ENCODE measurements at places on chromosomes 11 and 22. TPM values are rescaled to one million over a fixed set of nuclear protein-coding genes. Genes with fewer than 3 reads are reported as not detected.

The DGCR6 gene
- 1.0 TPM for total RNA-seq

The HOATZ gene
- total RNA-seq, result not detected

- peak; percentile 78 for DNase-seq
Measured at GRCh38 chr11:65777821-65778361, 2.9 kb downstream of the AP5B1 start.

The PAX6 gene
- not detected for total RNA-seq

DNA sequence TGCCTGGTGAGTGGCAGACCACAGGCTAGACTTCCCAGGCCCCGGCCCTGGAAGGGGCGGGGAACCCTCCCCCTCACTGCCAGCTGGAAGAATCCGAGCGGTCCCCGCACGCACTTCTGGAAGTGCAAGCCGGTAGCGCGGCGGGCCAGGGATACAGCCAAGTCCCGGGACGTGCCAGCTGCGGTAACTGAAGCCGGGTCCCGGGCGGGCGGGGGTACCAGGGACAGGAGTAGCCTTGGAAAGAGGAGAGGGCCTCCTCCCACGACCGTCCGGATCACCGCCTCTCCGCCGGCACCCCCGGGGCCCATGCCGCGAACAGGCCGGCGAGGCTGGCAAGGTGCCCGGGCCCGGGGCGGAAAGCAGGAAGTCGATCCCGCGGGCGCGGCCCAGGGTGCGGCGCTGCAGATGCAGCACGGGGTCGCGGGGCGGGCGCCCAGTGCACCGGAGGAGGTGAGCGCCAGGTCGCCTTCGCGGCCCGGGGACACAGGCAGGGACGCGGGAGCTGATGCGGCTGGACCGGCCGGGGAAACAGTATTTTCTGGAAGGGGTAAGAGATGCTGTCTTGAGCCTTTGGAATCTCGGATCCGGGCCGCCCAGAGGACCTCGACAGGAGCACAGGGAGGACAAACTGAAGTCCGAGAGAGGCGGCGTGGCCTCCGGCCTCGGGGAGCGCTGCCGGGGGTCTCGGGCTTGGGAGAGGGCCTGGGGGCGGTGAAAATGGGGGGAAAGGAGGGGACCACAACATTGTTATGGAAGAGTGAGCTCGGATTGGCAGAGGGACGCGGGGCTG, 783 bp upstream of the SLC35C1 start:
- peak; percentile 95 for DNase-seq

The SCN3B gene
- 1.6 TPM for total RNA-seq

The FADD gene
- total RNA-seq, result 25.1 TPM

The FAT3 gene
- total RNA-seq, result 0.39 TPM

DNA sequence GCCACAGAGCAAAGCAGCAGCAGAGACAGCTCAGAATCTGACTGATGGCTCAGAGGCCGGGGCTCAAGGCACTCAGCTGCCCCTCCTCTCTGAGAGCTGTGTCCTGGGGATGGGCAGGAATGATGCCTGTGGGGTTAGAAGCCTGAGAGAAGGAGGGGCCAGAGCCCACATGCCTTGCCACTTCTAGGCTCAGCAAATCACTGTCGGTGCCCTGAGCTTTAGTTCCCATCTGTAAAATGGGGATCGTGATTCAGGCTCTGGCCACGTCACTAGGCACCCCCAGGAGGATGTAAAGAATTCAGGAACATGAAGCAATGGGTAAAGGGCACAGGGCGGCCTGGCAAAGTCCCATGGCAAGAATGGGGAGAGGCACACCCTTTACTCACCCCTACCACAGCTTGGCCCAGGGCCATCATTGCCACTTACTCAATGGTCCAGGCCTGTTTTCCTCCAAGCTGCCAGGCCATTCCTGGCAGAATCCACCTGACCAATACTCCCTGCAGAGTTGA, 3.4 kb upstream of the CDC42EP2 start:
- no peak for DNase-seq

DNA sequence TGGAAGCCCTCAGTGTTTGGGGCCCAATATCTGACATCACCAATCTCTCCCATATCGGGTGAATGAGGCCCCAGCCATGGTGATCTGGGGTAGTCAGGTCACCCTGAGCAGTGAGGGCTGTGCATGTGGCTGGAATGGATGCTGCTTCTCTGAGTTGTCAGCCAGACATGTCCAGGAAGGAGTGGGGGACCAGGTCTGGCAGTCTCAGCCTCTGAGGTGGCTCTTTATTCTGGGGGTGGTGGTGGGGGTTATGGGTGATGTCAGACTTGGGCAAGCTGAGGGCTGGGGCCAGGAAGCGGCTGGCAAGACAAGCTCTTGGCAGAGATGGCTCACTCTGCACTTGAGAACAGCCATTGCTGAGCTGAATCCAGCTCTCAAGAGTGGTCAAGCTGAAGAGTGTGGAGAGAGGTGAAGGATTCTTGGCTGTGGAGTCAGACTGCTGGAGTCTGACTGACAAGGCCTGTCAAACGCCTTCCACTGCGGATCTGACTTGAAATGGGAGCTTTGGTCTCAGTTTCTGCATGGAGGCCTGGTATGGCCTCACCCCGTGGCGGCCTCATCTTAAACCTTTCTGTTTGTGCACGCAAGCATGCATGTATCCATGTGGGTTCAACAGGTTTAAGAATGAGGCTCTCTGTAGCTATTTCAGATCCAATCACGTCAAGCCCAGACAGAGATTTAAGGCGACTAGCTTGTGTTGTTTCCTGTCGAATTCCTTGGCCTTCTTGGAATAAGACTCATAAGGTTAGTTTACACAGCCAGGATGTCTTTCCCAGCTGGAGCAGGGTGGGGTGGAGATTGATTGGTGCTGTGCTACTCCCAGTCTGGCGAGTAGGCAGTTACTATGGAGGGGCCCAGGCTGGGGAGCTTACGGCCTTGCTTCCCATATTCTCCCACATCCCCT, 83.9 kb upstream of the TIMP3 start:
- no peak for DNase-seq

DNA sequence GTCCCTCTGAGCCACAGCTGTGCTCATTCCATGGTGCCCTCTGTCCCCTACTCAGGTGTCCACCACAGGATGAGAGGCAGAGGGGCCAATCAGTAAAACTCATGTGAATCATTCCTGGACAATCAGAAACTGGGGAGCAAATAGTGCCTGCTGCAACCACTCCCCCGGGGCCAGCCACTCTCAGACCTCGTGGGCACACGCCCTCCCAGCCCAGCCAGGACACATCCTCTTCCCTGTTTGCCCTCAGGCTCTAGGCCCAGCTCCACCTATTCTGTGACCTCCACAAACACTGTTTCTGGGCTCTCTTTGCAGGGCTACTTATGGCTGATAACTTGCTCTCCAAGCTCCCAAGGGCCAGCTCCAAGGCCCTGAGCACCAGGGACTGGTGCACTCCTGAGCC, 14.0 kb upstream of the KCTD14 start:
- no peak for DNase-seq

The OR2AG2 gene
- total RNA-seq, result 0.16 TPM

GRCh38 chr11:91495837-91496236, 728.8 kb upstream of the FAT3 start:
- DNase-seq, result no peak

The OR8B2 gene
- total RNA-seq, result not detected

The OR5B21 gene
- 0.40 TPM for total RNA-seq

GRCh38 chr11:26344647-26345046, 12.7 kb downstream of the ANO3 start:
- no peak for DNase-seq

The PIK3IP1 gene
- 146 TPM for total RNA-seq

The SYT7 gene
- total RNA-seq, result 2.3 TPM

The FBXO3 gene
- total RNA-seq, result 32.8 TPM

The NLRP14 gene
- 0.27 TPM for total RNA-seq

DNA sequence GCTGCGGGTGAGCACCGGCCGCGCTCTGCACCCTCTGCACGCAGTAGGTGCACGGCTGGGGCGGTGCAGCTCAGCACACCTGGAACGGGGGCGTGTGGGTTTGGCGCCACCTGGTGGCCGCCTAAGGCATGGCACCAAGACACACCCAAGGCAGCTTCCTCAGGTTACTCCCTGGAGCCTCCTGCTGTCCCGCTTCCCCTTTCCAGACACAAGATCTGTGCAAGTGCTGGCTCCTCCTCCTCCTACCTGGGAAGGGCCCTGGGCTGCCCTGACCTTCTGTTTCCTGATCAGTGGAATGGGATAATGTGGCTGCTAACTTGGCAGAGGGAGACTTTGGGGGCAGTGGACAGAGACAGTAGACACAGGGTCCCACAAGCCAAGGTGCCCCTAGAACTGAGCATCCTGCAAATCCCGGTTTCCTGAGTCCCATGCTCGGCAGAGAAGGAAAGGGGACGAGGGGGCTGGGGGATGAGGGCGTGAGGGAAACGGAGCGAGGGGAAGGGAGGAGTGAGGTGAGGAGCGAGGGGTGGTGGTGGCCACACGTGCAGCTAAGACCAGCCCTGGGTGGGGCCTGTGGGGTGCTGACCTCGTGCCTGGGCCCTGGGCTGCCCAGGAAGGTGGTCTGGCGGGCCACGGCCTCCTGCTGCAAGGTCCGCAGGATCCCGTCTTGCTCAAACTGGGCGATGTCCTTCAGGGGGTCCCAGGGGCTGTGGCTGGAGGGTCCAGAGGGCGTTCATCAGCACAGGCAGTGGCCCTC, 34.8 kb upstream of the CARS1 start:
- DNase-seq, result peak; percentile 93

DNA sequence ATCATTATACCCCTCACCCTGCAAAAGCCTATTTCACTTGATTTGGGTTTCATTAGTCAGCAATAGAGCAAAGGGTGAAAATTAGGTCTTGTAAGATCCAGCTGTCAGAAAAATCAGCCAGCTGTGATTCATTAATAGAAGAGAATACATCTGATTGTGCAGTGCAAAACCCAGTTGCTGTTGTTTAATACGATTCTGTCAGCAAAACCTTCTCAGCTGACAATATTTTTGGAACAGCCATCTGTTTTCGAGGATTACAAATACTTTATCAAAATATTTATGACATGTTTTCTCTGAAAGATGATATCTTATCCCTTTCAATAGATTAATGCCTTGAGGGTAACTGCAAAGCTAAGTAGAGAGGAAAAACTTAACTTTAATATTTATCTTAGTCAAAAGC, 1354.0 kb upstream of the RAG2 start:
- DNase-seq, result no peak

DNA sequence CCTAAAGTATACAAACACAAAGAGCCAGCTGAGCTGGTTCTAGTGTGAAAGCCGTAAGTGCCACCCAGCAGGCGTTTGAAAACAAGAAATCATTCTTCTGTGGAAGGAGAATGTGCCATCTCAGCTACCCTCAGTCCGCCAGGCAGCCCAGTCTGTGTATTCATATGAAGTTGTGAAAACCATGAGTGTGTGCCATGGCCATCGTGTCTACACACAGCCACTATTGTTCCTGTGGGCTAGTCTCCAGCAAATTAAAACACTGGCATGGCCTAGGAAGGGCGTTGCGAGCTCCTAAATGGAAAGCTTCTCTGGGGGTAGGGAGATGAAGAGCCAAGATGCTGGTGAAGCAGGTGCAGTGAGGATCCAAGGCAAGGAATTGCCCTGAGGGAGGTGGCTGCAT, 51.5 kb upstream of the HORMAD2 start:
- DNase-seq, result no peak

Measured in spleen (tissue), 13 donors.